Omental fat pad (tissue), 4 donors: ENCODE measurements at places on chromosomes 4 and X. TPM values are rescaled to one million over a fixed set of nuclear protein-coding genes. Genes with fewer than 3 reads are reported as not detected.

CT47B1 gene
- not detected for total RNA-seq

CCDC149 gene
- total RNA-seq: 11.5 TPM

ZCCHC13 gene
- total RNA-seq: not detected

AFM gene
- total RNA-seq: not detected

VCX3A gene
- total RNA-seq: not detected

FRG2 gene
- total RNA-seq: not detected

NAP1L2 gene
- 3.8 TPM for total RNA-seq

IBSP gene
- not detected for total RNA-seq

ADAM29 gene
- not detected for total RNA-seq

PDZD4 gene
- 2.1 TPM for total RNA-seq

IL13RA1 gene
- total RNA-seq: 44.9 TPM

STAP1 gene
- total RNA-seq: not detected

FGF5 gene
- total RNA-seq: not detected

GASK1B gene
- total RNA-seq: 94.2 TPM

PCDH19 gene
- 4.3 TPM for total RNA-seq

ARHGEF6 gene
- total RNA-seq: 54.4 TPM

NXF2B gene
- total RNA-seq: not detected
